ENCODE measurements at places on chromosomes 12 and 14. TPM values are rescaled to one million over a fixed set of nuclear protein-coding genes. Genes with fewer than 3 reads are reported as not detected.

OTOGL gene
- 0.08 TPM for total RNA-seq

SLC15A5 gene
- not detected for total RNA-seq

CPNE6 gene
- total RNA-seq: not detected

KRT75 gene
- total RNA-seq: not detected

GRCh38 chr12:67534681-67535080 is 113.9 kb upstream of the DYRK2 start:
- DNase-seq: no peak

- DNase-seq: no peak
Measured at GRCh38 chr12:14396071-14396470, 30.6 kb downstream of the ATF7IP start.
